ENCODE measurements at places on chromosomes 12 and 14.

DNA sequence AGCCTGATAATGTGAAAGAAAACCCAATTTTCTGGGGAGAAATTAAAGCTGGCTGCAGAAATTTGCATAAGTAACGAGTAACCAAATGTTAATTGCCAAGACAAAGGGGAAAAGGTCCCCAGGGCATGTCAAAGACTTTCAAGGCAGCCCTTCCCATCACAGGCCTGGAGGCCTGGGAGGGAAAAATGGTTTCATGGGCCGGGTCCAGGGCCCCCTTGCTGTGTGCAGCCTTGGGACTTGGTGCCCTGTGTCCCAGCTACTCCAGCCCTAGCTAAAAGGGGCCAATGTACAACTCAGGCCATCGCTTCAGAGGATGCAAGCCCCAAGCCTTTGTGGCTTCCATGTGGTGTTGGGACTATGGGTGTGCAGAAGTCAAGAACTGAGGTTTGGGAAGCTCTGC is 96.5 kb downstream of the PPP1R12A start:
- no peak for DNase-seq

DNA sequence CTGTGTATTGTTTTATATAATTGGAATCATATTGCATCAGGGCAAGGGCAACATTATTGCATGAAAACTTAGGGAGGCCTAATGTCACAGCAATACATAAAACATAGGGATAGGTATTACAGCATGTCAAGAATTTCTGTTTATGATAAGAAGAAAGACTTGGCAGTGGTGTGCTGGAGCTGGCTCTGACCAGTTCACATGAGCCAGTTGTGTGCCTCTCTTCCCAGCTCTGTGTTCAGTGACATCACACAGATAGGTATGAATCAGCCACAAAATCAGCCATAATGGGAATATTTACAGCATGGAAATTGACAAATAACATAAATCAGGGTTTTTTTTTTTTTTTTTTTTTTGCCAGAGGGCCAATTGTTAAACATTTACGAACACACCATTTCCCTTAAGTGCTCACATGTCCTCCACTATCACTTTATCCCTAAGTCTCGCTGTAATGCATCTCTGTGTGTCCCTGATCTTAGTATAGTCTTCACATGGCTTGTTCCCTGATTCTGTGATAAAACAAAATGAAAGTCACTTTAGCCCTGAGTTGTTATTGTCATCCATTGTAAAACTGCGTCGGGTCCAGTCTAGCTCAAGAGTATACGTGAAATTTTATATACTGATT is 31.9 kb upstream of the ACSM4 start:
- no peak for DNase-seq

DNA sequence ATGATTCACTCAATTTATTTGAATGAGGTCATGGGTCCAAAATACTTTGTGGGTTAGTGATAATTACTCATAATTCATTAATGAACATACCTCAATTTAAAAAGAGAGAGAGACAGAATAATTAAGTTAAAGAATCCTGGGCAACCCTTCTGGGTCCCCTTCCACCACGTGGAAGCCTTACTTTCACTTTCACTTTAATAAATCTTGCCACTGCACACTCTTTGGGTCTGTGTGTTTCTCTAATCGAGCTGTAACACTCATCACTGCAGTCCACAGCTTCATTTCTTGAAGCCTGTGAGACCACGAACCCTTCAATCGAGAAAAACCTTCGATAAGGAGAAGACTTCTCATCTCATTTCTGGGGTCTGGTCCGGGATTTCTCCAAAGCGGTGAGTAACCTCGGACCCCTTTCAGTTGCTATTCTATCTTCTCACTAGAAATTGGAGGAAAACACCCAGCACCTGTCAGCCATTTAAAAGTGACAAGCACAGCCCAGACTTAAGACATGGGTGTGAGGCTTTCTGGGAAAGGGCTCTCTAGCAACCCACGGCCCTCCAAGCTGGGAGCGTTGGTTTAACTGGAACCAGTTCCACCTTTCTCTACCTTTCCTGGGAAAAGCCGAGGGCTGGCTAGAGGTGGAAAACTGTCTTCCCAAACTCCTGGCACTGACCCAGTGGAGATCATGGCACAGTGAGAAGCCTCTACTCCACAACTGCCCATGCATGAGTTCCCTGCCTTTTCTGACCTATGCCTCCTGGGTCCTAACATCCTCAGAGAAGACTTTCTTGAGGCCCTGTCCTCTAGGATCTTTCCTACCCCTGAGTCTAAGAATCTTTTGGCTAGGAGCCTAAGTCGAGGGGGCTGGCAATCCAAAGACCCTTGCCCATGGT is 148.8 kb upstream of the ATF7IP start:
- DNase-seq: no peak

DNA sequence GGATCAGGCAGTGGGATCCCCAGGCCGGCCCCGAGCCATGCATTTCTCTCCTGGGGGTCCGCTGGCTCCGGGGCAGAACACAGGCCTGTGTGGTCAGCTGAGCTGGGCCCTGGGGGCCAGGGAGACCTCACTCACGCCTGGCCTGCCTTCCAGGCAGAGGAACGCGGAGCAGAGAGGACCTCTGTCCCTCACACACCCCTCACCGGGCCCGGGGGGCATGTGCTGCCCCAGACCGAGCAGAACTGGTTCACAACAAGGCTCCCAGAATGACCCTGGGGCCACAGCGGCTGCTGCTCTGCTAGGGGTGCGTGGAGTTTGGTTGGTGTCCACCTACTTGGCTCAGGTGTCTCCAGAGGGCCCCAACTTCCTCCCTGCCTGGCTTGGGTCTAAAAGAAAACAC is 33.0 kb upstream of the RFLNA start:
- no peak for DNase-seq

GRCh38 chr12:6336079-6336888 is 5.6 kb downstream of the TNFRSF1A start:
- DNase-seq: peak; percentile 40

- DNase-seq: no peak
These were observed 11.0 kb downstream of the SAMD4A start for GRCh38 chr14:54577977-54578376.

- no peak for DNase-seq
These were observed 40.5 kb upstream of the RTL1 start for GRCh38 chr14:100944052-100944451.

DNA sequence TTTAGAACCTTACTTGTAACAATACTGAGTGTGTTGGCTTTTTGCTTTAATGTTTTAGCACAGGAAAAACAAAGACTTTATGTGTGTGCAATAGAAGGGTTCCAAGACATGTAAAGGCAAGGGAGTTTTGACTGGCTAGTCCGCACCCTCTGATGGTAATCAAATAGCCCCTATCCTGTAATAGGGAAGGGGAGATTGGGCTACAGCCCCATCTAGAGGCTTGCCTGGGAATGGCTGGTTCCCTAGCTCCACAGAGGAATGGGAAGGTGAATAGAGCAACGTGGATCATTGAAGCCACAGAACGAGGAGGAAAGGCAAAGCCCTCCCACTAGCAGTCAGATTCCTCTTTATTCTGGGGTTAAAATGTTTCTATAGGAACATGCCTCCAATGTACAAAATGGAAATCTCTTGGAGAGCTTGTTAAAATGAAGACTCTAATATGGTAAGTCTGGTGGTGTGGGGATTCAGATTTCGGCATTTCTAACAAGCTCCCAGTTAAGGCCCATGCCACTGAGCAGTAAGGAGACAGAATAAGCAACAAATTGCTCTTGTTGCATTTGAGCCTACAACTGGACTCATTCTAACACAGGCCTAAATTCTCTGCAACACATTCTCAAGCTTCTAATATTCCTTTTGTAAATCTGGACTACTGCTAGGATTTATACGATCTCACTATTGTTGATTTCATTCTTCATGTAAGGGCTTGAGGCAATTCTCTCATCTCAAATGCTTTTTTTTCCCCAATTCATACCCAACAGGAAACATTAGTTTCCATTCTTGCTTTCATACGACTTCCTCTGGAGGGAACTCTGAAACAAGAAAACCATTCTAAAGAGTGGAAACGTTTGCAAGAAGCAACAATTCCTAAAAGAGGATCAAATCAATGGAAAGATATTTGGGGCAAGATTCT is 57.1 kb downstream of the NIN start:
- no peak for DNase-seq

DNA sequence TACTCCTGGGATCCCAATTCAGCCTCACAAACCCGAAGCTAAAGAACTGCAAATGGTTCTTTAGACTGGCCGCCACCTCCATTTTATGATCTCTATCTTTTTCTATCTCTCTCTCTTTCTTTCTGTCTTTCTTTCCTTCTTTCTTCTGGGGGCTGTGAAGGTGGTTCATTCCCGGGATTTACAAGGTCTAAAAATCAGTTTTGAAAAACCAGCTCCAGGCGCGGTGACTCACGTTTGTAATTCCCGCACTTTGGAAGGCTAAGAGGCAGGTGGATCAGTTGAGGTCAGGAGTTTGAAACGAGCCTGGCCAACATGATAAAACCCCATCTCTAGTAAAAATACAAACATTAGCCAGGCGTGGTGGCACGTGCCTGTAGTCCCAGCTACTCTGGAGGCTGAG is 67.2 kb upstream of the VASH1 start:
- no peak for DNase-seq

DNA sequence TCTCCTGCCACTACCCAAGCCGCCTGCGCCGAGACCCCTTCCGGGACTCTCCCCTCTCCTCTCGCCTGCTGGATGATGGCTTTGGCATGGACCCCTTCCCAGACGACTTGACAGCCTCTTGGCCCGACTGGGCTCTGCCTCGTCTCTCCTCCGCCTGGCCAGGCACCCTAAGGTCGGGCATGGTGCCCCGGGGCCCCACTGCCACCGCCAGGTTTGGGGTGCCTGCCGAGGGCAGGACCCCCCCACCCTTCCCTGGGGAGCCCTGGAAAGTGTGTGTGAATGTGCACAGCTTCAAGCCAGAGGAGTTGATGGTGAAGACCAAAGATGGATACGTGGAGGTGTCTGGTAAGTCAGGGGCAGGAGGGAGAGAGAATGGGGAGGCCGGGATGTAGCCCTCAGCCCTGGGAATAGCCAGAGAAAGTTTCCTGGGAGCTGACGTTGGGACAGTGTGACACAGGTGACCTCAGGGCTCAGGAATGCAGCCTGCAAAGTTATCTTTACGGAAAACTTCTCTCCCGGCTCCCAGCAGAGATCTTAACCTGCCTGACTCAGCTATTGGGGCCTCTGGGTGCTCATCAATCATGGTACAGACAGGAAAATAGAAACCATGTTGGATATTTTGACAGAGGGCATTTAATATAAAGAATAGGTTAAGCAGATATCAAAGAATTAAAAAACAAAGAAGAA is 747 bp downstream of the HSPB8 start:
- no peak for DNase-seq

GRCh38 chr14:92039063-92039718 is 668 bp downstream of the TRIP11 start:
- DNase-seq: peak; percentile 8

DNA sequence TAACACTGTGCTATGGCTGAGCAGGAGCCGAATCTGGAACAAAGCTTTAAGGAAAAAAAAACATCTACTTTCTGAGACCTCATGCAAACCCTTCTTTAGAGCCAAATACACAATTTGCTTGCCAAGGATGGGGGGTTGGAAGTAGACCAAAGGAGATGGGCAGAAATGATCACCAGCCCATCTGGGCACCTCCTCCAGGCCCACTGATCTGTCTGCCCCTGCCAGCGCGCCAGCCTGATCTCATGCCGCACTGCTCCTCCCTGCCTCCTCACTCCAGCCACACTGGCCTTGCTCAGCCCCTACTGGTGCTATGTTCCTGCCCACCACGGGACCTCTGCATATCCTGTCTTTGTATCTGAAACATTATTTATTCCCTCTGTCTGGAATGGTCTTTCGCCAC is 24.8 kb upstream of the RAB35 start:
- no peak for DNase-seq

DNA sequence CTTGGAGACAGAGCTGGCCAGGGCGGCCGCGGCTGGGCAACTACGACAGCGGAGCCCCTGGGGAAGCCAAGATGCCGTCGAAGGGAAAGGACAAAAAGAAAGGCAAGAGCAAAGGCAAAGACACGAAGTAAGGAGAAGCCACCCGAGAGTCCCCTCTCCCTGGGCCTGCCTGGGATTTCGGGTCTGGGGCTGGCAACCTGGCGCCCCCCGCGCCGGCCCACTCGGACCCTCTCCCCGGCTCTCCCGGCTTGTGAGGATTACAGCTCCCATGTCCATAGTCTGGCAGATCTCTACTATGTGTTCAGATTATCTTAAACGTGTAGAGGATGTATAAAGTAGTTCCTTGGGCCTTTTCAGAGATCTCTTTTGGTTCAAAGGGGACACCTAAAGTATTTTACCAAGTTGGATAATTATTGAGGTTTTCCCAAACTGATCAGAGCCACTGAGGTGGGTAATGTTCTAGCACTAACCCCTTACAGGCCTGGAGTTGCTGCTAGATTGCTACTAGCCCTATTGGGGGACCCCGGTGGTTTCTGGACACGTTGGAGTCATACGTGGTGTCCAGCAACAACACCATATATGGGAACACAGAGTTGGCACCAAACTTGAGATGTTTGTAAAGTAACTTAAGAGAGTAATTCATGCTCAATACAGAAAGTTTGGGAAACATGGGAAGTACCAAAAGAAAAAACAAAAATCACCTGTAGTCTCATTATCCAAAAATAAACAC is 424 bp downstream of the BBOF1 start:
- no peak for DNase-seq

- no peak for DNase-seq
These were observed 175.4 kb upstream of the LHX5 start for GRCh38 chr12:113647048-113647447.

- peak; percentile 99 for DNase-seq
These were observed at the start of gene PSMA6 for GRCh38 chr14:35292051-35292769. PSMA6 (plus strand) TSS chr14:35292382; CDS start chr14:35292477, 95 bp downstream.

DNA sequence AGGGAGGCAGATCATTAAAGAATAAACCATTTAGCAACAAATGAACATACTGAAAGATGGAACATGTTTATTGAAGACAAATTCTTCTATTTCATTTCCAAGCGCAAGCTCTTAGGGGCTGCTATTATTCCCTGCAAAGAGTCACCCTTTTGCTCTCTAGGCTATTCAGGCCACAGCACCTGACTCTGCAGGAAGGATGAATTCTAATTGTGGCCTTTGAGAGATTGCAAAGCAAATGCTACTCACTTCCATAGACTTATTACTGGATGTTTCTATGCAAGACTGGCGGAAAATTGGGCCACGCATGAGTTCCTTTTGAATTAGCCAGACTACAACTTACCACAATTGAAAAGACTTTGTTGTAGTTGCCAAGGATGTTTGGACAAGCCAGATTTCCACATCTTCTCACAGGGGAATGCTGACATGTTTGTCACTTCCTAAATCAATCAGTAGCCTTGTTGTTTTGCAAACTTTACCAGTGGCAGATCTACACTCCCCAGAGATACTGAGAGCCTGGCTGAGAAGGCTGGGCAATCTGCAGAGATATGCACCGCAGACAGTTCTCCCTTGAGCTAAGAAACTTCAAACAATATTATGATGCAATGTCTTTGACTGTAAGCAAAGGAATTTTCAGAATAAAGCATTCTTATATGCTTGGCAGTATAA is 334.3 kb upstream of the SYT1 start:
- DNase-seq: no peak

DNA sequence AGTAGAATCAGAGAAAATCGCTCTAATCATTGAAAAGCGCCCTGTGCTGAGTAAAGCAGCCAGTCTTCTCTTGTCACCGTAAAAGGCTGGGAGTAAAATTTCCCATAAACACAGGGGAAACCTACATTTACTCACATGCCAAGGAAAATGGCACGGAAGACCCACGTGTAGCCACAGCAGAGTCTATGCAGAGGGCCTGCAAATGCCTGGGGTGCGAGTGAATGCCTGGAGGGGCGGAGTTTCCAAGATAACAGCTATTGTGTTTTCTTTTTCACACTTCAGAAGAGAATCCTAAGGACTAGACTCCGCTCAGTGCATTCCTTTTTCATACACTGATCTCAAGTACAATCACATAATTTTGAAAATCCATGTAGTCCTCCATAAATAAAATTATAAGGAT is 159.9 kb upstream of the FOXN3 start:
- DNase-seq: no peak
